Stimulated activated CD4-positive, alpha-beta T cell treated with anti-CD3 and anti-CD28 coated beads, TNF-alpha, amount 100 ng/mL, for 48 hours (primary cell): ENCODE measurements at places on chromosomes 5 and 9.
A peak's percentile ranks its signal among the peaks of the same experiment; 100 is the strongest.

GRCh38 chr5:587403-587802 is 24.7 kb upstream of the CEP72 start:
- DNase-seq: no peak

DNA sequence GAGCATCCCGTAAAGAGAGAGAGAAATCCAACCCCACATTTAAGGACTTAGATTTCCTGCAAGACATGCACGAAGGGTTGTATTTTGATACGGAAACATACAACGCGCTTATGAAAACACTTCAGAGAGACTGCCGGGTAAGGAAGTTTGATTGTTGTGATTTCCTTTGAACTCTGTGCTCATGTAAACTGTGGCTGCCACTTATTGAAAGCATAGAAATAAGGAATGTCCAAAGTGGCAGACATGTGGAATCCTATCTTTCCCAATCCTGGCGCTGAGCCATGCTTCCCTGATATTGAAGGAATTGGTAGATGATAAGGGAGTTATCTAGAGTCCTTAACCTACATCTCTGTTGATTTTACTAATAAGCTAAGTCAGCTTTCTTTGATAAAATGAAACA is 119.4 kb downstream of the PRKACG start:
- DNase-seq: no peak

- no peak for DNase-seq
Measured at GRCh38 chr9:15843931-15844330, 291.1 kb downstream of the CCDC171 start.

DNA sequence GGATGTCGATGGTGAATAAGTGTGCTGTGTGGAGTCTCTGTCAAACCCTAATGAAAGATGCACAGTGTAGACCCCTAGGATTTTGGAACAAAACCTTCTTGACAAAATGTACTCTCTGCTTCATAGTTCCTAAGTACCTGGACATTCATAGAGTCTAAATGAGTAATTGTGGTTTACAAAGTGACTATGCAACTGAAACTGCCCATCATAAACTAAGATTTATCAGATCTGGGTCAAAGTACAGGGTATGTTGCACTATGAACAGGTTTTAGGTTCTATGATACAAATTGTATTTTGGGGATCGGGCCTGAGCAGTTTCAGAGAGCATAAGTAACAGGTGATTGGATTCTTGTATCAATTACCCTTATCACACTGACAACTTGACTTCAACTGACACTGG is 79.4 kb downstream of the LURAP1L start:
- no peak for DNase-seq

GRCh38 chr5:19240170-19240569 is 747.8 kb downstream of the CDH18 start:
- DNase-seq: no peak

GRCh38 chr5:123601610-123602009 is 89.6 kb downstream of the CSNK1G3 start:
- no peak for DNase-seq

- no peak for DNase-seq
Measured at GRCh38 chr9:135000647-135001245, 83.0 kb upstream of the FCN1 start.

DNA sequence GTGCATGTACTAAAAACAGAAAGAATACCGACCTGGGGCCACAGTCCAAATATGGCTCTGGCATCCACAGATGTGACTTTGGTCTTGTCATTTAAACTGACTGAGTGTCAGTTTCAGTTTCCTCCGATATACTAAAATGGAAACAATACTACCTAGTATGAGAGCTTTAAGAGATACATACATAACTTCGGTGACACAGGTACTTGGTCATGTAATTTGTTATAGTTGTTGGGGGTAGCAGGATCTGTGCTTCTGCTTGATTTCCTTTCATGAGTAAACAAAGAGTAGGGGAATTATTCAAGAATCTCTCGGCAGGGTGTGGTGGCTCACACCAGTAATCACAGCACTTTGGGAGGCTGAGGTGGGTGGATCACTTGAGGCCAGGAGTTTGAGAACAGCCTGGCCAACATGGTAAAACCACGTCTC is 32.1 kb downstream of the MTMR12 start:
- peak; percentile 8 for DNase-seq

DNA sequence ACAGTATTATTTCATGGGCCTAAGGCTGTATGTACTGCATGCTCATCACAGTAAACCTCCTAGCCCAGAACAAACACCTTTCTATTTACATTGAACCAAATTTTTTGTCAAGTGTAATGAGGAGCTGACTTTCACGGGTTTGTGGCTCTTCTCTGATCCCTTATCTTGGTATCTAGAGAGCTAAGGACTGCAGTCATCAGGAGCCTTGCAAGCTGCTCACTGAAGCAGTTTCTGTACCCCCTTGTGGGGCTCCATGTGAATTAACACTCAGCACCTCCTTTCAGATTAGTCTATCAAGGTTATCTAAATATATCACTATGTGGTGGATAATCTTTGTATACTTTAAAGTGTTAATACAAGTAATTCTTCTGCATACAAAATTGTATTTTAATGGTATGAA is 108.2 kb downstream of the AUH start:
- DNase-seq: no peak

- DNase-seq: no peak
Measured at GRCh38 chr9:35743452-35743851, 5.6 kb downstream of the GBA2 start.

GRCh38 chr9:122095010-122095767 is 2.1 kb upstream of the TTLL11 start:
- peak; percentile 33 for DNase-seq
